ENCODE measurements at places on chromosomes 3 and 15. TPM values are rescaled to one million over a fixed set of nuclear protein-coding genes. Genes with fewer than 3 reads are reported as not detected.

DNA sequence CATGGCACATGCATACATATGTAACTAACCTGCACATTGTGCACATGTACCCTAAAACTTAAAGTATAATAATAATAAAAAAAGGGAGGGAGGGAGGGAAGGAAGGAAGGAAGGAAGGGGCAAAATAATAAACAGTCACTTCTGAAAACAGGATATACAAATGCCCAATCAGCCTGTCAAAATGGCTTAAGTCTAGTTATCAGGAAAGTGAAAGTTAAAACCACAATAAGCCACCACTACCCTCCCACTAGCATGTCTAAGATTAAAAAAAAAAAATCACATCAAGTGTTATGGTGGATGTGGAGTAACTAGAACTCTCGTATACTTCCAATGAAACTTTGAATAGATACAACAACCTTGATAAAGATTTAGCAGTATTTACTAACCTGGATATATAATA is 145.6 kb upstream of the GMNC start:
- no peak for DNase-seq

- no peak for DNase-seq
Observed at GRCh38 chr3:133440652-133441051, 40.8 kb downstream of the BFSP2 start.

DNA sequence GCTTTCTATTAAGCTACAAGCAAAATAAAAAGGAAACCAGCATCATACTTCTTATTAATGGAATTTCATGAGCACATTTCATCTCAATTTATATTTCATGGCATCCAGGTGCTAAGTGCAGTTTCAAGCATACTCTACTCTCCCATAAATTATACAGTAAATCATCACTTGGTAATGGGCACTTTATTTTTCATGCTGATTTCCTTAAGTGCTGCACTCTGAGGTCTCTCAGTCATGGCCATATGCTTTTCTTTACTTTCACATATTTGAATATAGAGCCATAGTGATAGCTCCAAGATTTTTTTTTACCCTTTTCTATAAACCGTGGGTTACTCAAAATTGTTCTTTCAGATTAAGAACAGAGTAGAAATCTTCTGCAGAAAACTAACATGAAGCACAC is 1505.7 kb upstream of the CADM2 start:
- no peak for DNase-seq

DNA sequence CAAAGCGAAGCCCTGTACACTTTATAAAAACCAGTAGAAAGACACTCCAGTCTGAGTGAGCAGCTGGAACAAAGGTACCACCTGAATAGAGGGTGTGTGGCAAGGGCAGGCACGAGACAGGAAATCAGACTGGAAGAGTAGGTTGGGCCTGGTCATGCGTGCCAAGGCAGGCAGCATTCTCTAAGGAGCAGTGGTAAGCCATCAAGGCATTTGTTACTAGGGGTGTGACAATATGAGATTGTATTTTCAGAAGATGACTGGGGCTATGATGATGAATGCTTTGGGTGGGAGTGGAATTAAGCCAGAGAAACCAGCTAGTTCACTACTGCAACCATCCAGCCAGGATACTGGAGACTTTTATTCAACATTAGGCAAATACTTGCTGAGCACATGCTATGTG is 5.0 kb downstream of the JMJD7 start:
- no peak for DNase-seq

DNA sequence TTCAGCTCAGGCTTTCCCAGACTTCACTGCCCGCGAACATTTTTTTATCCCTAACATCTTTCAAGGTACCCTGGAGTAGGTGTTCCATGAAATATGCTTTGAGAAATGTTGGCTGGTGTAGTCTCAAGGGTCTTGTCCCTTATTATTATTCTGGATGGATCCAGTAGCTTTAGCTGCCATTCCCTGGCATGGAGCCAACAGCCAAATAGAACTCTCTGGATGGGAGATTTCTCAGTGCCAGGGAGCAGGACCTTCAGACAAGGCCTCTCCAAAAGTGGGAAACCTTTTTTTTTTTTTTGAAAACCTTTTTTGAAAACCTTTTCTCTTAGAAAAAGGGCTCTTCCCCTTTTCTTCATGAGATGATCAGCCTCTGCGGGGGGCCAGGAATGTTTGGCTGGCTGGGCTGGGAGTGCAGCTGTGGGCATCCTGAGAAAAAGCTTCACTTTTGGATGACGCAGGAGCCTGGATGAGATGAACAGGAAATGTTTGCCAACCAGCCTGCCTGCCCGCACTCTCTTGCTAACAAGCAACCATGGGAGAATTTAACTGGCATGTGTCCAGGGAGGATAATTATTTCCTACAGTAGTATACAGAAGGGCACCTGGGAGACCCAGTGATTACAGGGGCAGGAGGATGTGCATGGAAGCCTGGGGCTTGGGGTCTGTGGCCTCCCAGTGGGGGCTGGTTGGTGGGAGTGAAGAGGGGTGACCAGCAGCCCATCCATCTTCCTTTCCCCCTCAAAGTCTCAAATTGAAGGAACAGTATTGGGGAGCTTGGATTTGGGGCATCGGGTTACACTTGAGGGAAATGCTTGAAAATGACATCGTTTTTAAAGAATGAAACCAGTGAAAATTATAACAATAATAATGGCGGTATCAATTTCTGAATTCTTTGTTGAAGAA is 109.1 kb upstream of the LRIG1 start:
- peak; percentile 29 for DNase-seq

GRCh38 chr3:37228749-37229148 is 54.4 kb upstream of the LRRFIP2 start:
- no peak for DNase-seq

GRCh38 chr3:45677033-45677446 is 12.2 kb upstream of the SACM1L start:
- peak; percentile 18 for DNase-seq

- DNase-seq = no peak
Observed at GRCh38 chr3:184077881-184078280, 19.0 kb upstream of the HTR3E start.

- DNase-seq = no peak
Observed at GRCh38 chr3:60708191-60708975, 542.9 kb downstream of the FHIT start.

DNA sequence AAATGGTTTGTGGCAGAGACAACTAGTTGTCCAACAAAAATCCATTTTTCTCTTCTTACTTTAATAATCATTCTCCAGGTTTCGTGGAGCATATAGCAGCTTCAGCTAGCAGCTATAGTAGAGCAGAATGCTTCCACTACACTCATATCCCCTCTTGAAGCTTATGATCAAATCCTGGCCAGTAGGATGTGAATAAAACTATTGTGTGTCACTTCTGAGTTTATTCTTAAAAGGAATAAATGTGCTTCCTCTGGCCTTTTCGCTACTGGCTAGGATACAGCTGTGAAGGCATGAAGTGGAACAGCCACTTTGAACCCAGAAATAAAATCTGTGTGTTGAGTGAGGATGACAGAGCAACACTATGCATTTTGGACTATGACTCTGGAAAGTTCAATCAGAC is 7.8 kb upstream of the CPOX start:
- no peak for DNase-seq

DNA sequence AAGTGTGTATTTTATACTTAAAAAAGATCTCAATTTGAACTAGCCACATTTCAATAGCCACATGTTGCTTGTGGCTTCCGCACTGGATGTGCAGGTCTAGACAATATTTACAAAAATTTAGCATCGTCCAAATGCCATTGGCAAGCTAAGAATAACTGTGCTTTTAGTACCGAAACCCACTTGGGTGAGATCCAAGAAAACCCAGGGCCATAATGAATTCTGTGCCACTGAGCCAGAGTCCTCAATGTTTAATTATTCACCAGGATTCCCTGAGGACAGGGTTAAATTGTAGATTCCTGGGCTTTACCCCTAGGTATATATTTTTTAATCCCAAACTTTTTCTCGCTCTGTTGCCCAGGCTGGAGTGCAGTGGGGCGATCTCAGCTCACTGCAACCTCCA is 22.9 kb upstream of the PTPRG start:
- no peak for DNase-seq

GRCh38 chr3:59758672-59759071 is 708.8 kb upstream of the CFAP20DC start:
- DNase-seq = no peak

DNA sequence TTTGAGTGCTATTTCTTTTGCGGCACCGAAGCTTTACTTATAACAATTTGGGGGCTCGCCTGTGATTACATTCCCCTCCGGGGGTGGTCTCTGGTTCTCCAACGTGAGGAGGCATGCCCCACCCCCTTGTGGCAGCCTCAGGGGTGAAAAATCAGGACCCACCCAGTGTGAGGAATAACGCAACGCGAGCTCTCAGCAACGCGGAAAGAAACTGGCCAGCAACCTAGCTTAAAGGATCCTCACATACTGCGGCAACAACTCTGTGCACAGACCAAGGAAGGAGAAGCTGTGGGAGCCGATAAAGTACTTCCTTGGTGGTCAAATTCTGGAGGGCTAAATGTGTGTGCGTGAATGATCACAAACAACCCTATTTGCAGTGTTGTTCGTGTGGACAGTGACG is 5.8 kb downstream of the IQCF1 start:
- no peak for DNase-seq

- no peak for DNase-seq
Observed at GRCh38 chr3:153078826-153079225, 83.2 kb upstream of the RAP2B start.

DNA sequence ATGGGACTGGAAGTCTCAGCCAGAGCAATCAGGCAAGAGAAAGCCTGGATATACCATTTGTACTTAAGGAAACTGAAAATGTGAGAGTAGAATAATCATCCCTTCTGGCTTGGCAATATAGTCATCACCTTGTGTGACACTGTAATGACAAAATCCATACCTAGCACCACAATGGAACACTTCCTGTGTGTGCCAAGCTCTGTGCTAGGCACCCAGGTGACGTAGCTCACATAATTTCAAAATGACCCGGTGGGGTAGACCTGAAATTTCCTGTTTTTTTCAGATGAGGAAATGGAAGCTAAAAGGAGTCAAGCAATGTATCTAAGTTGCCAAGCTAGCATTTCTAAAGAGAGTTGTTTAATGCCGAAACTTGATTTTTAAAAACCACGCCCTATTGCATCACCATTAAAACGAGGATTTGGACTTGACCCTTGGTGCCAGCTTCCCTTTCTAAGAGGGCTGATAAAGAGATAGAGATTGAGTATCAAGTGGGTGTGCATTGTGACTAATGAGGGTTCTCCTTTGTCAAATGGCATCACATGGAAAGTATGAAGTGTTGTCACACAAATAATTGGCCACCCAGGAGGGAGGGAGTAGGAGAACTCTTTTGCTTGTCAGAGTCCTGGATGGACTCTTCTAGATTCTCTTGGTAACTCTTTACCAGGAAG is 141.3 kb upstream of the PDZRN3 start:
- no peak for DNase-seq

RAB6B gene
- 3.4 TPM for polyA plus RNA-seq

VIPR1 gene
- polyA plus RNA-seq = 0.80 TPM
